IMR-90 (cell line): ENCODE measurements at places on chromosomes 16 and 17. TPM values are rescaled to one million over a fixed set of nuclear protein-coding genes. Genes with fewer than 3 reads are reported as not detected.

- peak; percentile 67 for DNase-seq
Measured at GRCh38 chr16:17471719-17472461, 1.1 kb upstream of the XYLT1 start.

Gene CDH1
- total RNA-seq, result under 0.01 TPM in 1 of 2 replicates, not detected in the other

DNA sequence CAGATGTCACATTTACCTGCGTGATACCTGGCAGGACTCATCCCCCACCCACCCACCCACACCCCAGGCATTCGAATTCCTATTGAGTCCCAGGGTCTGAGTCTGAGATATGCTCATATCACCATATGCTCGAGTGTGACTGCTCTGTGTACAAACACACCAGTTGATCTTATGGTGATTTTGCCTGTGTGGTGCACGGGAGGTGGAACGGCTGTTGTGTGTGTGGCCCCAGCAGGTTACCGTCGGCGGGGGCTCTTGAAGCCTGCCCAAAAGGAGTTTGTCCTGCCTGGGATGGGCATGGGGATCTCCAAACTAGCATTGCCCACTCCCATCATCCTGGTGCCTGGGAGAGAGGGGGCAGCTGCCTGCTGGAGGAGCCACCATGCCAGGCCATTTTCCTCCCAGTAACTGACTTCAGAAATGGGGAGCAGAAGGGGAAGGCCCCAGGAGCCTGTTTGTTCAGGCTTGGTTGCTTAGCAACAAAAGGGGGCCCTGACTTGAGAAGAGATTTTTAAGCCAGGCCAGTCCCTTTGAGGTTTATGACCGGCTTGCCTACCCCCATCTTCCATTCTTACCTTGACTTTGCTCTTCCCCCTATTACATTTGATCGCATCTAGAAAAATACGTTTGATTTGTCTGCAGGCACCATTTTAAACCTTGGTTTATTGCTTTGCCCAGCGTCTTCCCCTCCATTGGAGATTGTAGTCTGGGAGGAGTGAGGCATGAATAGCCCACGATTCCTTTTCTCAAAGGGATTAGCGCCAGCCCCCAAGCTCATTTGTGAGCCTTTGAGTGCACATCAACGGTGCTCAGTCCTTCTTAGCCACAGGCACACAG, 217.7 kb downstream of the CCDC182 start:
- DNase-seq, result no peak

DNA sequence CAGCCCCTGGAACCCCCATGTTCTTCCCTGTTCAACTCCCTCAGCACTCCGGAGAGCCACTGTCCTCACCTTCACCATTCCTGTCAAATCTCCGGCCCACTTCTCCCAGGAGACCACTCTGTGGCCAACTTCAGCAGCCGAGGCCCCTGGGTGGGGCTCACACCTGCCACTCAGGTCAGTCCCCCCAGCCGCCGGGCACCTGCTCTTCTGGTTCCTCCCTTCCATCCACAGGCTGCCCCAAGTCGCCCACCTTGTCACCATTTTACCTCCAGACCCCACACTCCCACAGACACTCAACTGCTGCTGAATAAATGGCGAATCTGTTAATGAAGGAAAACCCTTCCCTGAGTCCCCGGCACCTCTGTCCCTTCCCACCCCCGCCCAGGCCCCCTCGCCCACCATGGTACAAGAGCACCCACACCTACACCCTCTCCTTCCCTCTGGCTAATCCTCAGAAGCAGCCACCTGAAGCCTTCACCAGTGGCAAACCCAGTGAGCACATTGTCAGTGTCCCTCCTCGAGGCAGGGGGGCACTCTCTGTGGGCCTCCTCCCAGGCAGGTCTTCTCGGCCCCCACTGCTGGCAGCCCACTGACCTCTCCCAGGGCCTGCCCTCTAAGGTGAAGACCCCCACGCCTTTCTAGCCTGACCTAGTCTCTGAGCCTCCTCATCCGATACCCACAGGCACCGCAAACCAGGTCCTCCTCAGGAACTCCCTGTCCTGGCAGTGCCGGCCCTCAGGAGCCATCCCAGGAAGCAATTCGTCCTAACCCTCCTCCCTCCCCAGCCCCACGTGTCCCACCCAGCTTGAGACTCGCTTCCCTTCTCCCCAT, 8.2 kb downstream of the CANT1 start:
- DNase-seq, result no peak

- DNase-seq, result no peak
Measured at GRCh38 chr17:47981462-47981861, 10.5 kb downstream of the CDK5RAP3 start.

- peak; percentile 70 for DNase-seq
Measured at GRCh38 chr17:1627982-1628855, at the start of gene SLC43A2. Gene SLC43A2 (minus strand): TSS chr17:1628834. CDS start chr17:1627874, 960 bp downstream.

- peak; percentile 11 for DNase-seq
Measured at GRCh38 chr16:64445649-64446048, 676.2 kb downstream of the CDH11 start.

DNA sequence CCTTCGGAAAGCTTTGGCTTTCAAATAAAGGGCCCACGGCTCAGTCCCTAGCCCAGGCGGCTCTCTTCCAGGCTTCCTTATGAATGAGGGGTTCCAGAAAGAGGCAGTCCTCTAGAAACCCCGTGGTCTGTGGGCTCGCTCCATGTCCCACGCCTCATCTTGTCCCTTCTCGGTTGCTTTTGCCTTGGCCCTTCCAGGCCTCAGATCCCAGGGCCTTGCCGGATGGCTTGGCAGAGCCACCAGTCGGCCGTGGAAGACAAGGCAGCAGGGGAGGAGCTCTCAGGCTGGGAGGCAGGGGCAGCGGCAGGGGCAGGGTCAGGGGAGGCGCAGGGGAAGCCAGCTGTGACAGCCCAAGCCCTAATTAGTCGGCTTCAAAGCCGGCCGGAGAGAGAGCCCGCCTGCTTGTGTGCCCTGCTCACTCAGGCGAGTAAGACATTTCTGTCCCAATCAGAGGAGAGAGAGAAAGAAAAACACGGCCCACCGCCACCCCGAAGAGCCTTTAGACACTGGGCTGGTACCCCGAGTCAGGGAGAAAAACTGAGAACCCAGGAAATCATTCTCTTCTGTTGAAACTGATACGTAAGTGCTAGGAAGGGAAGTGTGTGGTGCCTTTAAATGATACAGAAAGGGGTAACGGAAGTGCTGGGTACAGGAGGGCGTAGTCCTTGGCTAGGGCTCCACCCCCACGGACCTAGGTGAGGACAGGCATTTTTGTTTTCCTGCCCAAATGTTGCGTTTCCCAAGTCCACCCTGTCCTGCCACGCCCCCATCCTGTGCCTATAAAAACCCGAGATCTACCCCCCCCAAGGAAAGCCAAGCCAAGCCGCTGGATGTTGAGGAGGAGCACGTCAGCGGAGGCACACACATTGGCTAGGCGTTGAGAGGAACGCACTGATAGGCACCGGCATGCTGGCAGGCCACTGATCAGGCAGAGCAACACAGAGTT, 27.8 kb upstream of the MEIOC start:
- no peak for DNase-seq

Gene HCRT
- total RNA-seq, result not detected in 2 replicates

Gene TPSG1
- total RNA-seq, result not detected in 2 replicates

Gene C16orf95
- total RNA-seq, result 1.9 and 2.0 TPM in 2 replicates

DNA sequence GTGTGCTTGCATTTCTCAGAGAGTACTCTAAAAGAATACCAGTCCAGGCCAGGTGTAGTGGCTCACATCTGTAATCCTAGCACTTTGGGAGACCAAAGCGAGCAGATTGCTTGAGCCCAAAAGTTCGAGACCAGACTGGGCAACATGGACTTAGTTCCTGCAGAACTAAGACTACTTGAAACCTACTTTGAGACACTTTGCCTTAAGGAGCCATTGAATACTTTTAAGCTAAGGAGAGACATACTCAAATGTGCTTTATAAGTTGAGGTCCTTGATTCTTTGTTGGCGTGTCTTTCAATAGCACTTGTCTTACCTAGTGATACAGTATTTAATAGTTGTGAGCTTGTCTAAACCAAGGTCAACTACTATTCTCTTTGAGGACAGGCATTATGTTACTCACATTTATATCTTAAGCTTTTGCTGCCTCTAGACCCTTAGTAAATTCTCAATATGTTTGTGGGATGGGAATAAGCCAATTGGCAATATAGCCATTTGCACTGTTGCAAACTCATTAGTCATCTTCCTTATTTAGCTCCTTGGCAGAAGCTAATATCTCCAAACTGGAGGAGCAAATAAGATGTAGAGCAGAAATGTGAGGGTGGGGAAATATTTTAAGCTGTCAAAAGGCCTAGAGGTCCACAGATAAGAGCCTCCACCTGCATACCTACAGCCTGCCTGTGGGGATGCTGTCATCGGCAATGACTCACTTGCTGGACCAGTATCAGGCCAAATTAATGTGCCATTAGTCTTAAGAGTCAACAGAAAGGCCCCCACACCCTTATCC, 16.3 kb downstream of the SCPEP1 start:
- DNase-seq, result peak; percentile 26

DNA sequence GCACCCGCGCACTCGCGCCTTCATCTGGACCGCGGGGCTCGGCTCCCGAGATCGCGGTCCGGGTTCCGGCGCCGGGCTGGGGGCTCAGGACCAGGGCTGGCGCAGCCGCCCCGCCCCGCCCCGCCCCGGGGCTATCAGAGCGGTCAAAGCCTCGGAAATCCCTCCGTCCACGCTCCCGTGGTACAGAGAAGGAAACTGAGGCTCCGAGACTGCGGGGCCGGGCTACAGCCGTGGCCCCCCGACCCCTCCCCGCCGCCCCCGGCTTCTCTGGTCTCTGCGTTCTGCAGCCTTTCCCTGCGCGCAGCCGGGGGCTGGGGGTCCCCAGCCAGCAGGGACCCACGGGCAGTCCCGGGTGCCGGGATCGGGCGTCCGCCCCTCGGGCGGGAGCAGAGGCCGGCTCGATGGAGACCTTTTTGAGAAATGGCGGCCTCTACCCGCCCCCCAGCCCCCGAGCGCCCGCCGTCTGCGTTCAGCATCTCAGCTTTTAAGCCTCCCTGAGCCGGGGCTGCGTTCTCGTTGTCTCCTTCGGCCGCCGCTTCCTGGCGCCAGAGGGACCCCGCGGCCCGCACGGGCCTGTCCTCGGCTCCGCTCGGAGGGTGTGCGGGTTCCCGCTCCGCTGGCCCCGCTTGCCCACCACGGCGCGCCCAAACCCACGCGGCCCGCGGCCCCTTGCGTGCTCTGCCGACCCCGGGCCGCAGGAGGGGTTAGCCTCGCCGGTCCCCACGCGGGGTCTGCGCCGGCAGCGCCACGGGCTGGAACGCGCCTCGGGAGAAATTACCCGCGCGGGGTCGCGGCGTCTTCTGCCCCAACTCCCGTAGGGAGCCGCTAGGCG, 1.5 kb upstream of the NPTX1 start:
- DNase-seq, result peak; percentile 59

Gene OR1D5
- not detected in 2 replicates for total RNA-seq

GRCh38 chr16:85460252-85461021, 152.7 kb upstream of the GSE1 start:
- DNase-seq, result no peak

Gene TNS4
- 0.28 TPM in 1 of 2 replicates, not detected in the other for total RNA-seq

GRCh38 chr16:9428355-9429005, 337.0 kb downstream of the HAPSTR1 start:
- no peak for DNase-seq

- no peak for DNase-seq
Measured at GRCh38 chr17:81057079-81057730, 22.3 kb downstream of the BAIAP2 start.
